Hepatocyte (in vitro differentiated cells): ENCODE measurements at places on chromosomes 3 and 15.
A peak's percentile ranks its signal among the peaks of the same experiment; 100 is the strongest.

GRCh38 chr15:34776606-34777105, 18.7 kb downstream of the ACTC1 start:
- DNase-seq: no peak

- DNase-seq: no peak
Observed at GRCh38 chr3:42493126-42493797, 9.2 kb upstream of the VIPR1 start.

DNA sequence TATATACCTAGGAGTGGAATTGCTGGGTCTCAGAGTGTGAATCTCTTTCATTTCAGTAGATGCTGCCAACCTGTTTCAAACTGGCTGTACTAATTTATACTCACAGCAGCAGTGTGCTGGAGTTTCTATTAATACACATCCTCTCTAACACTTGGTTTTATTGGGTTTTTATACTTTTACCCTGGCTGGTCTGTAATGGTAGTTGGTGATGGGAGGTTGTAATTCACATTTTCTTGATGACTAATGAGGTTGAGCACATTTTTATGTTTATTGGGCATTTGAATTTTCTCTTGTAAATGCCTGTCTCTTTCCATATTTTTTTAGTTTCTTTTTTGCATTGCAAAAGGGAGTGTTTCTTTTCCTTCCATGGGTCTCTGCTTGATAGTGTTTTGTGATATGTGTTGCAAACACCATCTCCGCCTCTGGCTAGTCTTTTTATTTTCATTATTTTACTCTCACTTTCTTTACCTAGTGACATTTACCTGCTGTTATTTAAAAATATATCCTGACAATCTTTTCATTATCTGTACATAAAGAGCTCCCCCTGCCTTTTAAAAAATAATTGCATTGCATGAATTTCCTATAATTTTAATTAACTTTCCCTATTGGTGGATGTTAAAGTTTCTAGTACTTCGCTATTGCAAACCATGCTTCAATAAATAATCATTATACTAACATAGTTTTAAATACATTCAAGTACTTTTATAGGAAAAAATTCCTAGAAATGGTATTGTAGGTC, 49.0 kb upstream of the GCNT3 start:
- DNase-seq: no peak

DNA sequence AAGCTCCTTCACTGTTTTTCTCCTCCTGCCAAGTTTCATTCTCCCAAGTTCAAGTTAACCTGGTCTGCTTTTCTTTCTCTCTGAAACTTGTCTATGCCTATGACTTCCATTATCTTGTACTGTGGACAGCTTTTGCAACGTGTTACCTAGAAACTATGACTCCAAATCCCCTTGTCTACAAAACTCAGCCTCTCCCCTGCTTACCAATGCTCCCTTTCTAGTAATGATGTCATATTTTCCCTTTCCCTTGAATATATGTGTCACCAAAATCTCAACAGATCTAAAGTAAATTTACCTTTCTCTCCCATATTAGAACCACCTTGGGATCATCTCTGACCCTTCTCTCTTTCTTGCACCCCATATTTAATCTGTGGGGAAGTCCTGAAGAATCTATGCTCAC, 10.5 kb upstream of the ABHD2 start:
- no peak for DNase-seq

DNA sequence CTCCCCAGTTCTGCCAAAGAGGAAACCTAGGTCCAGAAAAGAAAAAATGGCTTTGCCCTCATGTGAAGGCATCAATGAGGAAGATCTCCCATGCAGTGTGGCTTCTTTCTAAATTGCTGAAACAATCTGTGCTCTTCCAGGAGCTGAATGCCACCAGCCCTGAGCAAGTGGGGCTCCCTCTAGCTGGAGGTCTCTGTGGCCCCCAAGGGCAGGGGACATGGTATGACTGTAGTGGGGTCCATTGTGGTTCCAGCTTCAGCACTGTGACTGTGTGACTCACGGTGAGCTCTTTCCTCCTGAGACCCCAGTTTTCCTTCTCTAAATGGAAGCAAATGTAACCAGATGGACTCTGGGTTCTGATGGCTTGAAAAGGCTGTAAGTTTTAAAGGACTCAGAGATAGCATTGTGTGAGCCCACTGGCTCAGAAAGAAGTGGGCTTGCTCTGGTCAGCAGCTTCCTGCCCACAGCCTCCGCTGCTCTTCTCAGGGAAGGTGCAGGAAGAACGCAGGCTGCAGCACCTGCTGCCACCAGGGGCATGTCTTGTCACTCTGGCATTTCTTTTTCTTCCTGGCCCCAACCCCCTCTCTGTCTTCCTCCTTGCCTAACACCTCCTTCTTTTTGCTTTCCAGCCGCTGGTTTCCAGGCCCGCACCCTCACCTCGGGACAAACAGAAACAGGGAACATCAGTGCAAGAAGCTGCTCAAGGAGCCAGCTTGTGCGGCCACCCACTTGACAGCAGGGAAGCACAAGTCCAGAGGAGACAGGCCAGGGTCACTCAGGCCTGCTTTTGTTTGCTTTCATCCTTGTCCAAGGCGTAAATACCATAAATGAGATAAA, 5.8 kb upstream of the CXCR6 start:
- DNase-seq: no peak

DNA sequence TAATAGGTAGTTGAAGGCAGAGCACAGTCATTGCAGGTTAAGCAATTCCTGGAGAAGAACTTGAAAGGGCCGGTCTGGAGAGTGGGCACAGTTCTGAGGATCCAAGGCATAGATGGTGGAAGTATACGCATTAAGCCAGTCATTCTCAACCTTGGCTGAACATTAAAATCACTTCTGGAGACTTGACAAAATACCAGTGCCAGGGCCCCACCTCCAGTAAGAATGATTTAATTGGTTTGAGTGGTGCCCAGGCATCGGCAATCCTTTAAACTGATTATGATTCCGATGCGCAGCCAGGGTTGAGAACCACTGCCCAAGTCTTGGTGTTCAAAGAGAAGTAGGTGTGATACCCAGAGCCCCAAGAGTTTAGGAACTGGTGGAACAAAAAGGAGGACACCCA, 6.9 kb upstream of the HOMER2 start:
- DNase-seq: no peak

DNA sequence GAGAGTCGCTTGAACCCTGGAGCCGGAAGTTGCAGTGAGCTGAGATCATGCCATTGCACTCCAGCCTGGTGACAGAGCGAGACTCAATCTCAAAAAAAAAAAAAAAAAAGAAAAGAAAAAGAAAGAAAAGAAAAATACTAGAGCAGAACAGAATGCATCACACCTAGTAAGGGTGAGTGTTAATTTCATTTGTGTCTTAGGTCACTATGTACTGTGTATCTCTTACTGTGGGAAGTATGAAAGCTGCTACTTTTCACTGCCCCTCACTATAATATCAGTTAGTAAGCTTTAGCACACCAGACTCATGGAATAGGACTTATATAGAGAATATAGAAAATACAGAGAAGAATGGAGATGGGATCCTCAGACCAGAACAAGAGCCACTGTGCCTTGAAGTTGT, 45.9 kb upstream of the RASA2 start:
- no peak for DNase-seq

GRCh38 chr3:62110443-62111225, 262.7 kb downstream of the FEZF2 start:
- DNase-seq: no peak

- DNase-seq: no peak
Observed at GRCh38 chr15:69213786-69214185, 53.4 kb downstream of the GLCE start.

- DNase-seq: no peak
Observed at GRCh38 chr15:69606144-69606543, 153.5 kb downstream of the RPLP1 start.

- DNase-seq: no peak
Observed at GRCh38 chr3:195808741-195809290, 2.9 kb downstream of the MUC4 start.

DNA sequence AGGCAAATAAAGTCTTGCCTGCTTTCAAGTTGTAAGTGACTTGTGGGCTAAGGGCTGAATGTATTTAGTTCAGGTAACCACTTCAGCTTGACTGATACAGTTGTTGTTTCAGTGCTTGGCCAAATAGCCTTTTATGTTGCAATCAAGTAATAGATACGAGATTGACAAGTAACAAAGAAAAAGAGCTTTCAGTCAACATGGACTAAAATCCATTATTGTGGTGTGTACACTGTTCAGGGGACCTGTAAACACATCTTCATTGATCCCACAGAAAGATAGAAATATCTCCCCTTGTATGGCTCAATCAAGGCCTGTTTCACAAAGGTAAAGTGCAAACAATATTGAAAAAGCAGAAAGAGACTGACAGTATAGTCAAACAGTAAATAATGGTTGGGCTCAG, 224.8 kb upstream of the TMCO5A start:
- no peak for DNase-seq

GRCh38 chr3:12900885-12901411, 59.6 kb upstream of the RPL32 start:
- DNase-seq: no peak

DNA sequence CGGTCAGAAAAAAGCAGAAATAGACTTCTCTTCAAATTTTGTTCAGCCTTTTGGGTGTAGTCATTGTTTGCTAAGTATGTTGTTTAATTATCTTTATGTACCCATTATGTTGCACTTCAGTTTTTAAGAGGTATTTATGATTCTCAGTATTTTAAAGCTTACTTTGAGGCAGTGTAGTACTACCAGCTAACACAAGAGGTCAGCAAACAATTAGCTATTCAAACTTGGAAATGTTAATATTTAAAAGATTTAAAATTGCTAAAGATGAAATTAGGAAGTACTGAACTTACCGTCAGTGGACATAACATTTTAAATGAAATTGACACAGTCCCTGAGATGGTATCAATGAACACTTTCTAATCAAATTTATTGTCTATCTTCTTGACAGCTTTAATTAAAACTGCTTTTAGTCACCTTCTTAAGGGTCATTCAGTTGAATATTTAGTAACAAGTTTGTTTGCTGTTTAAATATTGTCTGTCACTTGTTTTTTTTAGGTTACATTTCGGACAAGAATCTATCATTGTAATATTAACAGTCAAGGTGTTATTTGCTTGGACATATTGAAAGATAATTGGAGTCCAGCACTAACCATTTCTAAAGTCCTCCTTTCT, 28.1 kb downstream of the NKIRAS1 start:
- DNase-seq: peak; percentile 35

- no peak for DNase-seq
Observed at GRCh38 chr3:134312072-134312872, 61.6 kb upstream of the RYK start.

DNA sequence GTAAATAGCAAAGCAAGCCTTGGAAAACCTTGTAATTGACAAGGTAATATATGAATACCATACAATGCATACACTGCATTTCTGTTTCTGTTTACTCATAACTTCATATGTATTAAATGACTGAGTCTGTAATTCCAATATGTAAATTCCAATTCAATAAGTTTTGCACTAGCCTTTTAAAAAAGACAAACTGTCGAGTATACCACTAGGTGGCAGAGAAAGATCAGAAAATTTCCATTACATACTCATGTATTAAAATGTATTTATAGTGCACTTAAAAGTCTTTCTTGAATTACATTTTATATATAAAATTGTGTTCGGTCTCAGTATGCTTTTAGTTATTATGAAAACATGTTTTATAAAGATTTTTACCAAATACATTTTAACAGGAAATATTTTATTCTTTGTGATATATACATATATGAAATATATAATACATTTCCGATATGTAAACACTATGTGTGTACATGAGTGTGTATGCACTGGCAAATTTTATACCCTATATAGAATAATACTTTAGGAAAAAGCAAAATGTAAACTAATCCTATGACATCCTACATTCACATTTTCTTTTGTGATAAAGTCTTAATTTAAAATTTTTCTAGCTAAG, 216.8 kb downstream of the VGLL3 start:
- DNase-seq: peak; percentile 52

DNA sequence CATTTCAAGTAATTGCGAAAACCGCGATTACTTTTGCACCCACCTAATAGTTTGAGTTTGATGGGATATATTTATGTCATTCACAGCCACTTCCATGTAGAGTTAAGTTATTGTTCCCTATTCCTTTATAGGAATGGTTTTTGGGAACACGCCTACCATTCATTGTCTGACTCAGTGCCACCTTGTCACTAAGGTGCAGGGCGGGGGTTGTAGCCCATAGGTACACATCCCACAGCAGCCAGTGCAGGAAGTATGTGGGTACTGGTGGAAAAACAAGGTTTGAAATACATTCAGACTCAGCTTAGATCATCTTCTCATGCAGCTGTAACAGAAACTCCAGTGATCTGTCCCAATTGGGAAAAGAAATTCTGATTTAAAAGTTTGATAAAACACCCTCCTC, 48.2 kb upstream of the CFAP161 start:
- DNase-seq: no peak

DNA sequence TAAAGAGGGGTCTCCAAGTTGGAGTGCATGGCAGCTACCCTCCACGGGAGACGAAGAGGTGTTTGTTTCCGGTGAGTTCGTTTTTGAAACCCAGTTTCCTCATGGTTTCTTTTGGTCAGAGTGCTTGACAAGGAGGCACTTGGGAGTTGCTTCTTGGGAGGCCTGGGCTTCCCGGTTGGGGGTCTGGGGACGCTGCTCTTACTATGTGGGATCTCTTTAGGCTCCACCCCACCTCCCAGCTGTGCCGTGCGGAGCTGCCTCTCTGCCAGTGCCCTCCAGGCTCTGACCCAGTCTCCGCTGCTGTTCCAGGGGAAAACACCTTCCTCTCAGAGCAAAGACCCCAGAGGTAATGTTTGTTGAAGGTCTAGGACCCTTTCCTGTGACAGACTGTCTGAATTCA, 29.6 kb downstream of the KIF7 start:
- no peak for DNase-seq

- DNase-seq: no peak
Observed at GRCh38 chr15:48974882-48975281, 11.2 kb upstream of the SHC4 start.

GRCh38 chr15:72353266-72353665, 22.5 kb downstream of the HEXA start:
- DNase-seq: no peak

- no peak for DNase-seq
Observed at GRCh38 chr3:18245721-18246120, 179.4 kb downstream of the SATB1 start.
